Neuronal stem cell (in vitro differentiated cells): ENCODE measurements at places on chromosomes 6 and 20.

DNA sequence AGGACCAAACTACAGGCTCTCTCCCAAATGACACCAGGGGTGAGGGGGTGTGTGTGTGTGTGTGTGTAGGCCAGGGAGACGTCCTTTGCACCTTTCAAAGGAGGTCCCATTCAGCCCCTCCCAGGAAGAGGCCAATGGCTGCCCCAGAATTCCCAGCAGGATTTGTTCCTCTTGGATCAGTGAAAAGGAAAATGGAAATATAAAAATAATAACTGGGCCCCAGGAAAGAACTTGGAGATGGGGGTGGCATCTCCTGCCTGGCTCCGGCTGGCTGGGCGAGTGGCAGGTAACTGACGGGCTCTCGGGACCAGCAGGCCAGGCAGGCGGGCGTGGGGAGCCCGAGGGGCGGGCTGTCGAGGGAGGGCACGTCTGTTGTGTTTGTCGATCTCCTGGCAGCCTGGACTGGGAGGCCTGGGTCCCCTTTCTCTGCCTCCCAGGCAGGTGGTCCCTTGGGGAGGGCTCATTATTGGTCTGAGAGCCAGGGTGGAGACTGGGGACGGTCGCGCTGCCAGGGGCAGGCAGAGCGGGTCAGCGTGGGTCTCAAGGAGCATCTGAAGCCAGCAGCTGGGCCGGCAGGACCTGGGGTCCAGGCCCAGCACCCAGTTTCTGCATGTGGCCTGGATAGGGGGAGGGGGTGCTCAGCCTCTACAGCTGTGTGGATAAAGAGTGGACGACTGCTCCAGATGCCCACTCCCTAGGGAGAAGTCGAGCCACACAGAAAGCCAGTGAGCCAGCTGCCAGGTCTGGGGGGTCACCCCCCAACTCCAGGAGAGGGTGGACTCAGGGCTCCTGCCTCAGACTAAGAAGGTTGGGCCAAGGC is 3.1 kb downstream of the NOL4L start:
- no peak for DNase-seq

DNA sequence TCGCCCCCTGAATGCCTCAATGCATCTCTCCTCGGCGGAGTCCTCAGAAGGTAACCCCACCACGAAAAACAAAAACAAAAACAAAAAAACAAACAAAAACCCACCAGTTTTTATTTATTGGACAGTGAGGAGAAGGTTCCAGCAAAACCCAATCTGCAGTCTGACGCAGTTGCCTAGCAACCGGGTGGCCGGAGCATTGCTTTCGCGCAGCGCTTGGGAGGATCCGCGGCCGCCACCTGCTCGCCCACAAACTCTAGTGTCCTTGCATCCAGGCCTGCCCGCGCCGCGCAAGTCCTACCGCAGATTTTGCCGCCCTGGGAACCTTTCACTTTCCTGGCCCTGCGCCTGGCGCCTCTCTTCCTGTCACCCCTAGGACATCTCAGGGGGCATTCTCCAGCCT is 17.6 kb downstream of the TFAP2B start:
- DNase-seq, result no peak

GRCh38 chr20:59515013-59515905 is 89.1 kb upstream of the PHACTR3 start:
- DNase-seq, result peak; percentile 71

- DNase-seq, result no peak
Observed at GRCh38 chr6:126419901-126420300, 80.0 kb downstream of the CENPW start.

- DNase-seq, result no peak
Observed at GRCh38 chr20:23666189-23666588, 22.6 kb downstream of the CST4 start.

GRCh38 chr6:10526156-10526555 is 5.0 kb downstream of the GCNT2 start:
- no peak for DNase-seq

- no peak for DNase-seq
Observed at GRCh38 chr6:89339565-89339964, 13.0 kb downstream of the UBE2J1 start.

GRCh38 chr20:50725724-50726005 is 5.7 kb upstream of the PARD6B start:
- DNase-seq, result no peak

DNA sequence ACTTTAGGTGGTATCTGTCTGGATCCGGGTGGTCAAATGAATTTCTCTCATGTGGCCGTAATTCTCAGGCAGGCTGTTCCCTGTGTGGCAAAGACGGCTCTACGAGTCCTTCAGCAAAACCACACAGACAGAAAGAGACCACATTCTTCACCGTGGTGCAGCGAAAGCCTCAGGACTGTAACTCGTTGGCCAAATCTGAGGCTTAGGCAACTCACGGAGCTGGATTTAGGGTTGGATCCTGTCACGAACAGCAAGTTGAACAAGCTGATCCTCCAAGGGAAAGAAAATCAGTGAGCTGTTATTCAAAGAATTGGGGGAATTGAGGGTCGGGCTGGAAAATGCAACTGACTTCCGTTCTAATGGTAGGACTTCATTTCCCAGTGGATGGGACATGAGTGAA is 167.4 kb downstream of the ZMYND8 start:
- no peak for DNase-seq

GRCh38 chr6:17883665-17884497 is 103.6 kb downstream of the KIF13A start:
- no peak for DNase-seq

DNA sequence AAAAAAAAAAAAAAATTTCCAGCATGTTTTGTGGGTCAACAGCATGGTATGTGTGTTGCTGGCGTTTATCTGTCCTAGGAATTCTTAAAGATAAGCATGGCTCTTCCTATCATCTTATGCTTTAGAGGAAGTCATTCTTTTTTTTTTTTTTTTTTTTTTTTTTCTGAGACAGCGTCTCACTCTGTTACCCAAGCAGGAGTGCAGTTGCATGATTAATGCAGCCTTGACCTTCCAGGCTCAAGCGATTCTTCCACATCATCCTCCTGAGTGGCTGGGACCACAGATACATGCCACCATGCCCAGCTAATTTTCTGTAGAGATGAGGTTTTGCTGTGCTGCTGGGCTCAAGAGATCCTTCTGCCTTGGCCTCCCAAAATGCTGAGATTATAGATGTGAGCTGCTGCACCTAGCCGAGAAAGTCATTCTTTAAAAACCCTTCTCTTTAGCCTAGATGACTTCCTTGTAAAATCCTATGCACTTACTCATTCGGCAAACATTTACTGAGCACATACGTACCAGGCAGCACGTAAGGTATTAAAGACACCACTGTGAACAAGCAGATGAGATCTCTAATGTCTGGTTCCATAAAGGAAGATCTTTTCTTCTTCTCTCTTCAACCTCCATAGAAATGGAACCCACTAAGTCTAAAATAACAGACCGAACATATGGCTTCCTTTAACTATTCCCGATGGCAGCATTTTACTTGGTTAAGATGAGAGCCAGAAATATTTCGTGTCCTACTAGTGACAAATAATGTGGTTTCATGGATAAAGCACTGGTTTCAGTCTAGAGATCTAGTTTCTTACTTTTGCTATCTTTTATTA is 122.4 kb downstream of the RIN2 start:
- DNase-seq, result no peak

GRCh38 chr6:43185391-43185985 is 3.5 kb downstream of the CUL9 start:
- no peak for DNase-seq

DNA sequence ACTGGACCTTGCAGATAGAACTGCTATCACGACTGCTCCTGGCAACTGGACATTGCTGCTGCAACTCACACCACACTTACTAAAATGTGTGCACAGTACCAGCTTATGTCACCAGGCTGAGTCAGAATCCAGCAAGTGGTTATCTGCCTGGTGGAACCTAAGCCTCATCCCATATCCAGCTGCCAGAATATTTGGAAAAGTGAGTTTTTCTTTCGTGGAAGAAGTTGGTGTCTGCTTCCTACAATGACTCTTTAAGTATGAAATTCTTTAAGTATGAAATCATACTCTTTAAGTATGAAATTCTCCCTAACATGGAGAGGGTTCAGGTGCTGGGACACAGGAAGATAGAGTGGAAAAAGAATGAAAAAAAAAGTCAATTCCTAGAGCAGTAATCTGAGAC is 16.4 kb upstream of the POLR1H start:
- no peak for DNase-seq

GRCh38 chr20:54122189-54122588 is 51.6 kb downstream of the CYP24A1 start:
- no peak for DNase-seq

GRCh38 chr6:44138717-44139350 is 11.5 kb downstream of the TMEM63B start:
- no peak for DNase-seq

GRCh38 chr6:151721146-151721545 is 86.3 kb upstream of the ESR1 start:
- no peak for DNase-seq

DNA sequence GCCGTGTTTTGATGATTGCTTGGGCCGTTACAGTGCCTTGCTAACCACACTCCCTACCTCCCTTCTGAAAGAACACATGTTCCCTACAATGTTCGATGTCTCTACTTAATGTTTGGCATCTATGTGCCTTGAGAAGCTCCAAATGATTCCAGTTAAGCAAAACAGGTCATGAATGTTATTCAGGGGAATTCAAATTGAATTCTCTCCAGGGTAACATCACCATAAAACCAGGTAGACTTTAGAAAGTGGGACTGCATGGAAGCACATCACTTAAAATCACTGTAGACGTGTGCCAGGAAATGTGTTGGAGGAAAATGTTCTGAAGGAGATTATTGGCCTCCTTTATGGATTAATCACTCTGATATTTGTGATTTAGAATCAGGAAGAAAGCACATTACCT is 128.1 kb downstream of the ADAT2 start:
- no peak for DNase-seq

- DNase-seq, result no peak
Observed at GRCh38 chr6:156599366-156599765, 177.8 kb upstream of the ARID1B start.

- DNase-seq, result no peak
Observed at GRCh38 chr6:13663986-13664385, 47.6 kb downstream of the RANBP9 start.

GRCh38 chr20:49890471-49891361 is 24.6 kb downstream of the SPATA2 start:
- no peak for DNase-seq

DNA sequence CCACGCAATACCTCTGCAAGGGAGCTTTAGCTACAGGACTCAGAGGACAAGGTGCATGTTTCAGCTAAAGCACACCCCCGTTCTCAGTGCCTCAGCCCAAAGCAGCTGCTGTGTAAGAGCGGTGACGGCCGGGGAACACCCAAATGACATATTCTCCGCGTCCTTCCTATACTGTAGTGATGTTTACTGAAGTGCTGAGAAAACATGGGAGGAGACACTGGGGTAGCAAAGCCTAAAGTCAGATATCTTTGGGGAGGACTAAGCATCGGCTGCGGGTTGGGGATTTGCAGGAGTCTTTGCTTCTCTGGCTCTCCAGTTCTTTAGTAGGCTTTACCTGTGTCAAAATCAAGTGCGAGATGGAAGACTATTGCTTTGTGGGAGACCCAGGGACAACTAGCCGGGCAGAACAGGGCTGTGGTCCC is 1.7 kb downstream of the SLC22A23 start:
- no peak for DNase-seq

GRCh38 chr20:45343532-45344167 is 4.6 kb downstream of the SDC4 start:
- DNase-seq, result no peak

DNA sequence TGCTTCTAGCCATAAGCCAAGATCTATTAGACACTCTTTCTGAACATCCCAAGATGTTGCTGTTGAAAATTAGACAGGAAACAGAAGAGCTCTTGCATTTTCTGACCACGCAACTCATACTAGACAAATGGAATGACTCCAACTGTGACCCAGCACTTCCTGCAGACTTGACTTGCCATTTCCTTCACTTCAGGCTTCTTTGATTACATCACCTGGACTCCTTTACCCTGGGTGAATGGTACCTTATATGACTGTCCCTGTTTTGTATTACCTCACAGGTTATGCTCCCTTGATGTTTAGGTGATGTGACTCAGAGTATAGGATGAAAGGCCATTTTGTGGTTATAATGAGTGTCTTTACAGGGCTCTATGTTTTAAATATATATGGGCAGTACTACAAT is 236.1 kb downstream of the BMP2 start:
- DNase-seq, result no peak

- no peak for DNase-seq
Observed at GRCh38 chr6:37369321-37370201, 15.8 kb downstream of the RNF8 start.

GRCh38 chr6:97094376-97094775 is 169.8 kb downstream of the KLHL32 start:
- no peak for DNase-seq

DNA sequence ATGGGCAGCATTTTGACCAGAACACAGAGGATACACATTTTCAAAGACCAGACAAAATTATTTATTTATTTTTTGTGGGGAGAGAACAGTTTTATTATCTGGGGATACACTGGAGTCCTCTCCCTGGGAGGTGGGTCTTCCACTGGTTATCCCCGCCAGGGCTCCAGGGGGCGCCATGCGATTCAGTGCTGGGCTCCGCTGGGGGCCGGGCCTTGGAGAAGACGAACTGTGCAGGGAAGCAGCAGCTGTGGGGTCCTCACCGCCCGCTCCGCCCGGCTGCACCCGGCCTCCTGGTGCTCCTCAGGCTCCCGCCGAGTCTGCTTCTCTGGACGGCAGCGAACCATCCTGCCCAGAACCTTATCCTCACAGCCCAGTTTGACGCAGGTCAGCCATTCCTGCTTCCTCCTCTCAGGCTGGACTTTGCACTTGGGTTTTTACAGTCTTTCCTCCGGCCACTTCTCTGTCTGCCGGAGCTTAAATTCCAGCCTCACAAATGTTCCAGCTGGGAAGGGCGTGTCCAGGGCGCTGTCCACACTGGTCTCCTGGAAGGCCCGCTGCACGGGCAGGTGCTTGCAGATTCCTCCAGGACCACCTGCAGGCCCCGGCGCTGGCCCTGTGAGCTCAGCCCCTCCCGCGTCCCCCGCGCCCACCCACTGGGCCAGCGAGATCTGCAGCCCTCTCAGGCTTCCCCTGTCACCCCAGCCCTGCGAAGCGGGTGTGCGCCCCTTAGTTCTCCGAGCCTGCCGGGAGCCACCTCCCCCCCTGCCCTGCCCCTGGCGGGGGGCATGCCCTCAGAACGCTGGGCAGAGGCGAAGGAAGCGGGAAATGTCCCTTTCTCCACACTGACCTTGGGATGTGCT is 1830.0 kb upstream of the DEFB115 start:
- DNase-seq, result no peak

DNA sequence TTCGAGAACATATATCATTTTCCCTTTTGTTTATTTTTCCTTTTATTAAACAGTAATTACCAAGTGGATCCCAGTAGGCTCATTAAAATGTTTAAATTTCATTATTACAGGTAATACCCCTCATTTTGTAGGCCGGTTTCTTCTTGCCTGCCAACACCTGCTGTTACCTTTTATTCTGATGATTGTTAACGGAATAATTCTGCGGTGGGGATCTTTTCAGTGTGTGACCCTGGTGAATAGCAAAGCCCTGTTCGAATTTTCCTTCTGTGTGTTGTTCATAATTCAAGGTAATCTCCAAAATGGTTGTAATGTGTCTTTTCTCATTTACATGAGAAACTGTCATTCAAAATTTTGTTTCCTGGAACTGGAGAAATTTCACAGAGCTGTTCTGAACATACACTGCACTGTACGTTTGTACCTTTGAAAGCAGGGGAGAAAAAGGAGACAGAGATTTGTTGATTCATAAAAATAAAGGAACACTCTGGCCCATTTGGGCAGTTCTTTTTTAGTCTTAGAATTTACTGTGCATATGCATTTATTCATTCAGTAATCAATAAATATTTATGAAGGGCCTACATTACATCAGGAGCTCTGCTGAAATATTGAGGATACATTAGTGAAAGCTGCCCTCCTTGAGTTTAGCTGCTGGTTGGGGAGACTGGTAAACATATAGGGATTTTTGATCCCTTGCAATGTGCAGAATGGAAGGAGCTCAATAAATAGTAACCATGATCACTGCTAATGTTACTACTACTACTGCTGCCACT is 502.0 kb downstream of the QKI start:
- no peak for DNase-seq
